GM23338 (cell line): ENCODE measurements at places on chromosomes 7 and 10. TPM values are rescaled to one million over a fixed set of nuclear protein-coding genes. Genes with fewer than 3 reads are reported as not detected.

DNA sequence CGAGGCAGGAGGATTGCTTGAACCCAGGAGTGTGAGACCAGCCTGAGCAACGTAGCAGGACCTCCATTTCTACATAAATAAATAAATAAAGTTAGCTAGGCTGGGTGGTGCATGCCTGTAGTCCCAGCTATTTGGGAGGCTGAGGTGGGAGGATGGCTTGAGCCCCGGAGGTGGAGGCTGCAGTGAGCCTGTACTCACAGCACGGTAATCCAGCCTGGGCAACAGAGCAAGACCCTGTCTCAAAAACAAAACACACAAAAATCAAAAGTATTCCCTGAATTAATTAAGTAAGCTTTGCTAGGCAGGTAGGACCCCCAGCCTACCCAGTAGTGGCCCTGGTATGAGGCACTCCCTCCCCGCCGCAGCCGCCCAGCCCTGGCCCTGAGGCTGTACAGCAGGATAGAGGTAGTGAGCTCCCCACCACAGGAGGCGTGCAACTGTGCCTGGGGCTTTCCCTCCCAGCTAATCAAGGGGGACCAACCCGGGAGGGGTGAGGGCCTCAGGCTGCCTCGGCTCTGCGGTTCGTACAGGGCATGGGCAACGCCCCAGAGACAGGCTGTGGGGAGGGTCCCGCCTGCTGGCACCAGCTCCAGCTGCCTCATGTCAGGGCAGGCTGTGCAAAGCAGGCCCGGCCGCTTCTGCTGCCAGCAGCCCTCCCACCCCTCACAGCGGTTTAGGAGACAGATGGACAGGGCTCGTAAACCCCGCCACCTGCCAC, 1.0 kb upstream of the CYP2W1 start:
- DNase-seq, result no peak

DNA sequence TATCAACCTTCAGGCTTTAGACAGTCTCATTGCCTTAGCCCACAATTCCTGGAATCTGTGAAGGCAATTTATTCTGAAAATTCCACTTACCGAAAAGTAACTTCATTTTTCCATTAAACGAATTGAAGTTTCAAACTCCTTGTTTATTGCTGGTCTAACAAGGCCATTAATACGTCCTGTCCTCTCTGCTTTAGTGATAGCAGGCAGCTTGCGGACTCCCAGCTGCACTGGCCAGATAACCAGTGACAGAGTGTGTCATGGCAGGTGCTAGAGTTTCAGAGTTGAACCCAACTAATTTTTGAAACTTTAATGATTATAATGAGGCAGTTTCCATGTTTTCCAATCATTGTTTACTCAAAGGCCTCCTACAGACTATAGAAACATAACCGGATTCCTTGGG, 31.1 kb downstream of the LOXL4 start:
- DNase-seq, result no peak

GRCh38 chr10:42975558-42976340, 101.1 kb upstream of the RET start:
- peak; percentile 21 for DNase-seq

GRCh38 chr10:89522463-89522862, 12.9 kb downstream of the SLC16A12 start:
- DNase-seq, result no peak

Gene ATOH7
- total RNA-seq, result 1.2 and 1.8 TPM in 2 replicates

GRCh38 chr10:49009199-49009979, 69.7 kb upstream of the LRRC18 start:
- no peak for DNase-seq

Gene DMBT1
- 0.03 TPM in 1 of 2 replicates, not detected in the other for total RNA-seq

Gene OR2A42
- 0.27 and 0.28 TPM in 2 replicates for total RNA-seq

GRCh38 chr7:92949748-92950147, 113.4 kb upstream of the CDK6 start:
- no peak for DNase-seq

Gene CLDN15
- total RNA-seq, result 3.6 and 3.7 TPM in 2 replicates

Gene ZNF488
- 5.2 and 7.8 TPM in 2 replicates for total RNA-seq

Gene ANXA8
- total RNA-seq, result not detected in 2 replicates

DNA sequence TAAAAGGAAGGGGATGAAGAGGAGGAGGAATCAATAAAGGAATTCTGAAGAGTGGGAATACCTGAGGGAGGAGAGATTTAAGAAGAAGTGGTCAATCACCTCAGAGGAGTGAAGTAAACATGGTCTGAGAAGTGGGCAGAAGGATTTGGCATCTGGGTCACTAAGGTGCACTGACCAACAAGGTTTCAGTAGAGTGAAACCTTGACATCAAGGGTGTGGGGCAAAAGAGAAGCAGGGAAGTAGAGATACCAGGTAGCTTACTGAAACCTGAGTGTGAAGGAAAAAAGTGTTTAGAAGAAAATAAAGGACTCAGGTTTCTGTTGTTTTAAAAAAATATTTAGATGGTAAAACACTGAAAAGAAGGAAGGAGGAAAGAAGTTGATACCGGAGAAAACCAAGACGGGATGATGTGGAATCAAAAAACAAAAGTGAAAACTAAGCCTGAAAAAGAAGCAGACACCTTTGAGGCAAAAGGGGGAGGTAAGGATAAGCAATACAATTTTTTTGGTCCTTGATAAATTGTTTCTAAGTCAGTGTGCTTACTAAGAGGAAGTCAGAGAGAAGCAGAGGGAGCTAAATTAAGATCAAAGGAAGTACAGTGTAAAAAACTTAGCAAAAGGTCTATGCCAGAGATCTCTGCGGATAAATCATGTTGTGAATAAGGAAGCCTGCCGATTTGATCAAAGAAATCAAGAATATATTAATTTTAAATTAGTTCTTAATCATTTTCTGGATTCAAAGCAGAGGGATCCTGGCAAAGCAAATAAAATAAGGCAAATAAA, 137.2 kb upstream of the GPR22 start:
- DNase-seq, result no peak

- no peak for DNase-seq
Observed at GRCh38 chr7:70986297-70986696, 145.6 kb upstream of the GALNT17 start.

GRCh38 chr10:8811201-8811600, 756.7 kb downstream of the GATA3 start:
- DNase-seq, result no peak

- peak; percentile 61 for DNase-seq
Observed at GRCh38 chr7:122219253-122219865, 75.3 kb upstream of the AASS start.

DNA sequence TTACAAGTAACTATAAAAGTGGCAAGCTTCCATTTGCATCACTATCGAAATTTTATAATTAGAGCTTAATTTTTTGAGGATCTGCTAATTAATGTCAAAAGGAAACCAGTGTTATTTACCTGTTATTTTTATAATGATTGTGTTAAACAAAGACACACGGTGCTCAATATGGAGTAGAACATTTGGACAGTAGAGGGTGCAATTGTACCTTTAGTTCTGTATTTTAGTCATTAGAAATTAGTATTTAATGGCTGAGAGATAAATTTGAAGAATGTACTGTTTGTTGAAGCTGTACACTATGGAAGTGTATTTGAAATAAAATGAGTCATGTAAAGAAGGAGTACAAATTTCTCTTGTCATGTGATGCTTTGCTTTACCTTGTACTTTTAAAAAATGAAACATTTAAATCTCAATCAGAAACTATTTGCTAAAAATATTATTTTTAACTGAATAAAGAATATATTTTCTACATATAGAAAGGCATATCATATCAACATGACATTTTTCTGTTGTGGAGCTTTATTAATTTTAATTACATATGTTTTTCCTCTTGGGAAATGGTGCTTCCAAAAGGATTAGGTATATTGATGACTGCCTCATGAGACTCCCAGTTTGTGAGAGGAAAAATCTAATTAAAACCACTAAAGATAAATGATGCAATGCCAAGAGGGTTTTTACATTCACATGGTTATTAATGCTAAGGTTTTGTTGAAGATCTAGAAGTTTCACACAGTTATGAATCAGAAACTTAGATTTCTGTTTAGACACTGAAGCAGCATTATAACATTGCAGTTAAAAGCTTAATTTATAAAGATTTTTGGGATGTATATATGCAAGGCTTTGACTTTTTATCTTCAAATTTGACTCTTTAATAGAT, 10.4 kb upstream of the PRKG1 start:
- DNase-seq, result peak; percentile 70

Gene MKX
- 0.97 and 1.6 TPM in 2 replicates for total RNA-seq

DNA sequence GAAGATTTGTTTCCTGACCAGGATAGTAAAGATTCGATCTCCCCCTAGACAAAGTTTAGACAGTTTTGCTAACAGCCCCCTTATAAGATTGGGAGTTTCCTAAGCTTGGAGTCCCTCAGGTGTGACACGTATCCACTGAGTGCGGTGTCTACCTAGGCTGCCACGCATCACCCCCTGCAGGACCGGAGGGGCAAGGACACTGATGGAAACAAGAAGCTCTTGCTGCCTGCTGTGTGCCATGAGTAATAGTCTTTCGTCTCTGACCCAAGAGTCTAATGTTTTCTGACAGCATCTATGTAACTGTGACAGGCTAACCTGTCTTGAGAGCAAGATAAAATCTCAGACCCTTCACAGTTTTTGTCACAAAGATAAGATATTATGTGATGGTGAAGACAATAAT, 173.5 kb downstream of the SEMA3E start:
- peak; percentile 84 for DNase-seq

DNA sequence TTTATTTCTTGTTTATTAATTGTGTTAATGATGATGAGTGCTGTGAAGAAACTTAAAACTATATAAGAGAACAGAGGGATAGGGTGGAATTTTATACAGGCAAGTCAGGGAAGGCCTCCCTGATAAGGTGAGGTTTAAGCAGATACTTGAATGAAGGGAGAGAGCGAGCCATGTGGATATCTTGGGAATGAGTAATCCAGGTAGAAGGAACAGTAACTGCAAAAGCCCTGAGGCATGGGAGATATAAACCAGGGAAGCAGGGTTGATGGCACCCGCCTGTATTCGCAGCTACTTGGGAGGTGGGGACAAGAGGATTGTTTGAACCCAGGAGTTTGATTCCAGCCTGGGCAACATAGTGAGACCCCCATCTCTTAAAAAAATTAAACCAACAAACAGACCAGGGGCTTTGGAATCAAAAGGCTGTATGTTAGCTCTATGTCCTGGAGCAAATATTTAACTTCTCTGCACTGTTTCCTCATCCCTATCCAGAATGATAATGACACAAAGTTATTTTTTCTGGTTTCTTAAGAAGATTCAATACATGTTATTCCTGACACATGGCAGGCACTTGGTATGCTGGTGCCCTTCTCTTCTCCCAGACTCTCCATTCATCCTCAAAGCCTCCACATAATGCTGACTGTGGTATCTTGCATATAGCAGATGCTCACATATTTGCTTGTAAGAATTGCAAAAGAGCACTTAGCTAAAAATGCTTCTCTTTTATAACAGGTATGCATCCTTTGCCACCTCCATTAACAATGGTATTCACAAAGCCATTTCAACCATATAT, 169.3 kb downstream of the CHN2 start:
- DNase-seq, result no peak

Gene HYAL4
- total RNA-seq, result not detected in 2 replicates

GRCh38 chr7:110311556-110311955, 779.4 kb upstream of the LRRN3 start:
- DNase-seq, result no peak

Gene PNLIPRP1
- not detected in 2 replicates for total RNA-seq
